ENCODE measurements at places on chromosomes 5 and 9.

DNA sequence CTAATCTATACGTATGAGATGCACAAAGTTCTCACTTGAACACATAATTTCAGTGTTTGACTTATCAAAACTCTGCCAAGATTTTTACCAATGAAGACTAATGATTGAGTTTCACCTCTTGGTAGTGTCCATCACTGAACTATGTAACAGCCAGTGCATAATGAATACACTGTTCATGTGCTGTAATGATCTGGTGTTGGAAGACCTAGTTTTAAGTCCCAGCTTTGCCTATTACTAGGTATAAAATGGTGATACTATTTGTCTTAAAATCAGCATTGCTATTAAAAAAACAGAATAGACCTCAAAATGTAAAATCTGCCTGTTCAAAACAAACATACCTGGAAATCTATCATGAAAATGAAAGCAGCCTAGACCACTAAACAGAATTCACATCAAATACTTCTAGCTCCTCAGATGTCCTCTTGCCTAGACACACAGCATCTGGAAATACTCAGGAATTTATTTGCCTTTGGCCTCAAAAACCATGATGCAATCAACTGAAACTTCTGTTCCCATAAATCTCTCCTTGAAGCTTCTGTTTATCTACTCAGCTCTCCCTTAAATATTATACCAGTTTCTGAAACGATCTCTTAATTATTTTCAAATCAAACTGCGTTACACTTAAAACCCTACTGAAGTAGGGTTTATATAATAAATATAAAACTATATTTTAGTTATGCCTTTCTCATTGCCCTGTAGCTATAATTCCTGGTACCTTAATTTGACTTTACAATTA, 38.1 kb downstream of the MRPS27 start:
- DNase-seq = peak; percentile 92

- DNase-seq = no peak
Observed at GRCh38 chr5:61307611-61308010, 24.4 kb upstream of the ZSWIM6 start.

GRCh38 chr9:100322954-100323536, 29.7 kb downstream of the TEX10 start:
- peak; percentile 77 for DNase-seq

GRCh38 chr9:122821278-122821943, 7.0 kb downstream of the PDCL start:
- peak; percentile 92 for DNase-seq
